Activated CD4-positive, alpha-beta T cell treated with anti-CD3 and anti-CD28 coated beads, Interleukin-10, Interleukin-2, amounts not matched to agents 100 ng/mL and 50 ng/mL, durations not matched to agents 16 hours and 8 hours (primary cell): ENCODE measurements at places on chromosomes 11 and 22.

DNA sequence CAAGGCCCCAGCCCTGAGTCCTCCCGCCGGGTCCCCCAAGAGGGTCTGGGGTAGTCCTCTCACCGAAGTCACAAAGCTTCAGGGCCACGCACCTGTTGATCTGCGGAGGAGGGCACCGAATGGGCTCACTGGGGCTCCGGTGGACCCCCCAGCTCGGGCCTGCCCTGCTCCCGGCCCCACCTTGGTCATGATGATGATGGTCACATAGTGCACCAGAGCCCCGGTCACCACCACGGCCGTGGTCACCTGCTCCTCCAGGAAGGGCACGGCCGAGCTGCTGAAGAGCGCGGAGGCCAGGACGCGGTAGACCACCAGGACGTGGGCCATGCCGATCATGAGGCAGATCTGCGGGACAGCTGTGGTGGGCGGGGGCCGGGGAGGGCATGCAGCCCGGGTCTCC is 13.5 kb upstream of the SIGIRR start:
- DNase-seq, result no peak

- DNase-seq, result no peak
Observed at GRCh38 chr11:112159098-112160065, 4.5 kb downstream of the IL18 start.

GRCh38 chr11:126548581-126549550 is 193.4 kb downstream of the ST3GAL4 start:
- DNase-seq, result no peak

- no peak for DNase-seq
Observed at GRCh38 chr11:2775626-2776350, 76.0 kb upstream of the KCNQ1OT1 start.

GRCh38 chr22:31329029-31329428 is 17.1 kb downstream of the PATZ1 start:
- DNase-seq, result no peak

- no peak for DNase-seq
Observed at GRCh38 chr11:87176044-87176443, 138.3 kb downstream of the TMEM135 start.

- DNase-seq, result no peak
Observed at GRCh38 chr11:116543911-116544475, 228.8 kb downstream of the BUD13 start.

GRCh38 chr11:2945031-2945756 is 16.0 kb upstream of the PHLDA2 start:
- DNase-seq, result peak; percentile 62

- DNase-seq, result no peak
Observed at GRCh38 chr11:34348096-34348495, 9.7 kb downstream of the ABTB2 start.

- no peak for DNase-seq
Observed at GRCh38 chr11:111379602-111380136, 594 bp upstream of the POU2AF1 start.

DNA sequence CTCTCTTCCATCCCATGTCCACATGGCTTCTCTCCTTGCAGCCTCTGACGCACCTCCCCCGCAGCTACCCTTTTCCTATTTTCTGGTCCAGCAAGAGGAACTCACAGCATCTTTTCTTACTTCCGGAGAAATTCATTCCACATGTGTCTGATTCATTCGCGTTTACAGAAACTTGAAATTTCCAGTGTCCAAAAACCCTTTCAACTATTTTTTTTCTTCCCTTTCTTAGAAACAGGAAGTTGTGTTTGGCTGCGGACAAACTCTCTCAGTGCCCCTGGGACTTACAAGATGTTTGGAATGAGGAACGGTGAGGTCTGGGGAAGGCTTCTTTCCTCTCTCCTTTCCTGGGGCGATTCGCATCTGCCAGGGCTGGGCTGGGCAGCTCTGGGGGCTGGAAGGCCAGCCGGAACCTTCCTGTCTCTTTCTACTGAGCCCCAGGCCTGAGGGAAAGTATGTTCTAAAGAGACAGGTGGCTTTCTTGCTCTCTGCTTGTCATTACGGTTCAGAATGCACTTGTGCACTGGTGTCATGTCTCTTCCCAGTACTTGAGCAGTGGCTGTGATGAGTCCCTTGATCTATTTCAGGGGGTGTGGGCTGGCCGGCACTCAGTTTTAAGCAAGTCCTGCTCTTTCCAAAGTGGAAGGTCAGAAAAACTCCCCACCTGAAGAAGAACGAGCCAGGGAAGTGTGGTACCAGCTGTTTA is 27.5 kb downstream of the ADAMTS8 start:
- DNase-seq, result peak; percentile 6

DNA sequence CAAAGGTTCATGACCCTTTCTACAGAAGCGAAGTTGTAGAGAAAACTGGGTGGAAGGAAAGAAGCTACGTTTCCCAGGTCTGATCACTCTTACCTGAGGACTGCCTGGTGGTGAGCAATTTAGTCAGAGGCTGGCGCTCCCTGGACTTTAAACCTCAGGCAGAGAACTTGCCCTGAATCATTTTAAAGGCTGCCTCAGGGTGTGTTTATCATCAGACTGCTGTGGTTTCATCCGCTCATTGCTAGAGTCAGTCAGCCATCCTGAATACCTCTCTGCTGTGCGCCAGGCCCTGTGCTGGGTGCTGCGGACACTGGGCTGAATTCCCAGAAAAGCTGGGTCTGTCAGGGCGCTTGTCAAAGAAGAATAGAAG is 2.7 kb downstream of the DTX4 start:
- DNase-seq, result peak; percentile 6

DNA sequence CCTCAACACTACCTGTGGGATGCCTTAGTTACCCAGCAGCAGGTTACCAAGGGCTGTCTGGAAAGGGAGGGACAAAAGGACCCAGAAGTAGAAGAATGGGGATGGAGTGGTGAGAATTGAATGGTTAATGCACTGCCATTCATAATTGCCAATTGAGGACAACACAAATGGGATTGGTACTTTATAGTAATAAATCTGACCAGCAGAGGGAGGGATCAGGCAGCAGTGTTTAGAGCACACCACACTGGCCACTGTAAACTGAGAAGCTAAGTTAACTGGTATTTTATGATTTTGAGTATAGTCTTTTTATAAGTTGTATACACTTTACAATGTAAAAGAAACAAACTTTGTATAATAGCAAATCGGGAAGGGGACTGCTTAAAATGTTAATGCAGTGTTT is 10.7 kb downstream of the TBRG1 start:
- DNase-seq, result no peak

GRCh38 chr11:125944350-125945010 is 1.4 kb upstream of the VSIG10L2 start:
- DNase-seq, result no peak

DNA sequence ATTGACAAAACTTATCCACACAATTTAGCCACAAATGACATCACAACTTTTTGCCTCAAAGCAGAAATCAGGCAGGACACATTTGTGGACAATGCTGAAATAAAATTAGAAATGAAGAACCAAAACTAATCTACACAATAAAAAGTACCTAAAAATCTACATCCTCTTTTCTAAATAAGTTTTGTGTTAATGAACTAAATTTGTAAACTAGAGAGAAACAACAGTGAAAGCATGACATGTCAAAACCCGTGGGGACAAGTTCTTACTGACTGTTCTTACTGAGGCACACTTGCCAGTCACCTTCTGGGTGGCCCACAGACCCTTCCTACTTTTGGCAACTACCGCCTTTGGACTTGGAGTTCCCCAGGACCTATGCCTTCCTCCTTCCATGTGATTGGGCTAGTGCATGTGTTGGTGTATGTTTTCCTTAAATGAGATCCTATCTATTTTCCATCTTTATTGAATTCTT is 60.7 kb upstream of the MUC15 start:
- DNase-seq, result no peak

DNA sequence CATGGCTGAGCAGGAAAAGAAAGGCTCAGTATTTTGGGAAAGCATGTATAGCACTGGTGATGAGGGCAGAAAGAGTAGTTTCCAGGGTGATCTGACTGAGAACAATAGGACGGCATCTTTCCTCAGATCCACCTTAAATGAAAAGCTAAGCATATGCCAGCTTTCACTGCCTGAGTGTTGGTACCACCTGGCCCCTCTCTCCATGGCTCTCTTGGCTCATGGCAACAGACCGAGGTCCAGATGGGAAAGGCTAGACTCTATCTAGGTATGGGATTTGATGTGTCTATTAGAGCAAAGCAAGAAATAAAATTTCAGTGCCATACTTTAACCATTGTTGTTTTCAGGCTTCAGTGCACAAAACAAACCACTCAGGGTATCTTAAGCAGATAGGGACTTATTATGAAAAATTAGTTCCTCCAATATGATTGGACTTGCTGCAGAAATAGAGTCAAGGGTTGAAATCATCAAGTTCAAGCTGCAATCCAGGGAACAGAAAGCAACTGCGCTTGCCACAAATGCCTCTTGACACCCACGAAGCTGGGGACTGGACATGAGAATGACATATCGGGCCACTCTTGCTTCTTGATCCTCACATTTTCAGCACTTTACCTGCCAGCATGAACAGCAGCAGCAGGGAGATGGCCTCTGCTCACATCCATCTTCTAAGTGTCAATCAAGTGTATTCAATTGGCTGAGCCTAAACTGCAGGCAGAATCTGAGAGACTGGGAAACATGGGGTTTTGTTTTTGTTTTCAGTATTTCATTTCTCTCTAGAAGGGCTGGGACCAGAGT is 64.0 kb upstream of the SNX19 start:
- DNase-seq, result no peak

DNA sequence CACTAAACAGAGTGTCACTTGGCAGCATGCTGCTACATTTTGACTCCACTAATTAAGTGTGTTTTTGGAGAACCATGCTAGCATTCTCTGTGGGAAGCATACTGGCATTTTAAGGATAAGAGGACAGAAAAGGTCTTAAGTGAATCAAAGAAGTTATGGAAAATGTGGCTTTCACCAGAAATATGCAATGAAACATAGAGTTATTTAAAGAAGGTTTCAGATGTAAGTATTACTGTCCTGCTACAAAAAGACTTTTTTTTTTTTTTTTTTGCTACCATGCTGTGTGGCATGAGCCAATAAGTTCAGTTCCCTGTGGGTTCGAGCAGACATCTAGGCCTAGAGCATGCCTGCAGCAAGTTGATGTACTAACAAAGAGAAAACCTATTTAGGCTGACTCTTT is 187.6 kb downstream of the MSANTD4 start:
- no peak for DNase-seq

GRCh38 chr11:67051180-67051893 is 5.3 kb upstream of the RHOD start:
- DNase-seq, result no peak

- no peak for DNase-seq
Observed at GRCh38 chr11:14506532-14506931, 6.9 kb upstream of the COPB1 start.

DNA sequence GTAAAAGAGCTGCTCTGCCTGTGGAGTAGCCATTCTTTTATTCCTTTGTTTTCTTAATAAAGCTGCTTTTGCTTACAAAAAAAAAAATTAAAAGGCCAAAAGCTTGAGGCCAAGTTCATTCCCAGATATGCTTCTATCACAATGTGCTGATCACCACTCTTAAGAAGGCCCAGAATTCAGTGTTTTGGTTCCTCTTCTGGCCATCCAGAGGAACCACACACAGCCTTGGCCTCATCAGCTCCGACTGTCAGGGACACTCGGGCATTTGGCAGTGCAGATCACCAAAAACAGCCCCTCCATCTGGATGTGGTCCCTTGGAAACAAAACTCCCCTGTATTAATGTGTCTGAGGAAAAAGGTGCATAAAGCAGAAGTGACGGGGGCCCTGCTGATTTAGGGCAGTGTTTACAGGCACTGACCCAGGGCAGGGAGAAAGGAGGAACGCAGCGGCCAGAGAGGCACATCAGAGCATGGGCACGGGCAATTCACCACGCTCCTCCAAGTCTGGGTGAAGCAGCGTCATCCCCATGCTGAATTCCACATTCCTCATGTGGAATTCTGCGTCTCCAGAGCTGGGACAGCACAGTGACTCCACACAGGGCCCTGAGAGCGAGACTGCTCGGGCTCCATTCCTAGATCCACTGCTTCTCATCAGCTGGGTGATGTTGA is 17.7 kb downstream of the POLDIP3 start:
- DNase-seq, result no peak

- no peak for DNase-seq
Observed at GRCh38 chr11:45392591-45393091, 106.5 kb upstream of the SYT13 start.
